ENCODE measurements at places on chromosomes 7 and 10.
A peak's percentile ranks its signal among the peaks of the same experiment; 100 is the strongest.

DNA sequence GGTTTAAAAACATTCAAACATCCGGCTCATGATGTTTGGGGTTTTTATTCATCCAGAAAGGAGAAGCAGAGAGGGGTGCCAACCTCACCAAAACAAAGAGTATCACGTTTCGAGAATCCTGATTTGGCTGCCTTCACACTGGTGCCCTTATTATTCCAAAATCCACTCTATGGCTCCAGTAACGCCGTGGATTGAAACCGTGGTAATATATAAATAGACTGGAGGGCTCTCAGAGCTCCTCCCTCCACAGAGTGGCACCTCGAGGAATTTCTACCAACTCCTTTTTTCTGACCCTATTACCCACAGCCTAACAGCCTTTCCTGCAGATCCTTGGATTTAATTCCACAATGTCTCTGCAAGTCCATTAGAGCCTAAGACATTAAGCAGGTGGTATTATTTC is 353.6 kb downstream of the CRPPA start:
- DNase-seq: peak; percentile 66

DNA sequence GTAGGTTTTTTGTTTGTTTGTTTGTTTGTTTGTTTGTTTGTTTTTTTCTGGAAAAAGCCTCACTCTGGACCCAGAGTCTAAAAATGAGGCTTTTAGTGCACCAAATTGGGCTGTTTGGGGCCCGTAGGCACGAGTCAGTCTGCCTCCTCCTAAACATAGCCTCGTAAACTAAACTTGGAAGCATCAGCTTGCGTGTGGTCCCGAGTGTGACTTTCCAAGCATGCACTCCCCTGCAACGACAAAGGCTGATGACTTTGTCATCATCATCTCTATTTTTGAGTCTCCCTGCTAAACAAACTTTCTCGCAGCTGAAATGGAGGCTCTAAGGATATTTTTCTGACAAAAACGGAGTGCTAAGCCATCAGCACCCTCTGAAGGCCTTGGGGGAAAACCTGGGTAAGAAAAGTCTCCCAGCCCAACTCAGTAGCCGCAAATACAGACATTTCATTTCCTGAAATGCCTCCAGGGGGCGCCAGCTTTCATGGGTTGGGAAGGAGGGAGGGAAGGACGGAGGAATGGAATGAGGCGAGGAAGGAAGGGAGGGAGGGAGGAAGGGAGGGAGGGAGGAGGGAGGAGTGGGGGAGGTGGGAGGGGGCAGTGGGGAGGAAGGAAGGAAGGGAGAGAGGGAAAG is 245.9 kb downstream of the KCNMA1 start:
- peak; percentile 45 for DNase-seq

DNA sequence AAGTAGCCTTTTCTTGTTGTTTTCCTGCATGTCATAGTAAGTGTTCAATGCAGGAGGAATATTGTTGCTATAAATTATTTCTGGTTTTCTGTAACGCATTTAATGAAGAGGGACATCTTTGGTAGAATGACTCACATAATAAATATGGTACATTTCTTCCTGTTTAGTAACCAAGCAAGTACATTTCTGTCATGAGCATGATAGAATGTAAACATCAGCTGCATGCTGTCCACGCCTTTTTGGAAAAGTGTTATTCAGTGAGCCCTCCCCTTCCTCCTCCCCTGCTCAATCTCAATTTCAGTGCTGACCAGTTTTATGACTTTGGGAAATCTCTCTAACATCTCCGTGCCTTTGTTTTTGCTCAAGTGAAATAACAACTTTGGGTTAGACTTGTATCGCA is 664.0 kb downstream of the XPNPEP1 start:
- DNase-seq: no peak

- DNase-seq: no peak
Observed at GRCh38 chr7:42100156-42100508, 136.9 kb downstream of the GLI3 start.

- no peak for DNase-seq
Observed at GRCh38 chr10:44066527-44067255, 318.2 kb downstream of the CXCL12 start.

DNA sequence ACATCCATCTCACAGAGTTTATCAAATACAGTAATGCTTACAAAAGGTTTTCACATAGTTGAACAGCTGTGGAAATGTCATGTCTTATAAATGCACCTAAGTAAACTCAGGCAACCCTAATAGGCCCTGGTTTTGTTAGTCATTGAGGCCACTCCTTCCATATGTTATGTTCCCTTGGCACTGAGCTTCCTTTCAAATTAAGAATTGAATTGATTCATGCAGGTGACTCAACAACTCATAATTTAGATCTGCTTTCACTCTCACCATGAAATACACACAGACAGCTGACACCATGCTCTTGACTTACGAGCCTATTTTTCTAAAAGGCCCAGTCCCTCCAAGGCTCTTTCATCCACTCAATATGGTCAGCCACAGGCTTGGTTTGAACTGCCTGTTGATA is 476.9 kb downstream of the KCNMA1 start:
- DNase-seq: peak; percentile 73

DNA sequence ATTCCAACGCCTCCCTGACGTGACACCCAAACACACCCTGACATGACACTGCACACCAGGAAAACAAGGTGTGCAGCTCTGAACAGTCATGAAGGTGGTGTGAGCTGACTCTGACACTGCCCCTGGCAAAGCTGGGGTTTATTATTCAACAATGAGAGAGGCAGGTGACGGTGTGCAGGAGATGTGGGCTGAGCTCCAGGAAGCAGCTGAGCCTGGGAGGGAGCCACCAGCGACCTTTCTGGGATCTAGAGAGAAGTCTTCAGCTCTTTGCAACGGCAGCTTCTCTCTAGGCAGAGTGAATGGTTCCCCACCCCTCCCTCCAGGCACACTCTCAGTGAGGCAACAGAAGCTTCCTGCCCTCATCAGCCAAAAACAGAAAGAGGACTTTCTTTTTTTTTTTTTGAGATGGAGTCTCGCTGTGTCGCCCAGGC is 65.6 kb downstream of the SH3PXD2A start:
- peak; percentile 28 for DNase-seq

GRCh38 chr7:47670729-47671128 is 88.8 kb upstream of the TNS3 start:
- no peak for DNase-seq

GRCh38 chr10:23754941-23755340 is 316.1 kb downstream of the OTUD1 start:
- no peak for DNase-seq

- no peak for DNase-seq
Observed at GRCh38 chr10:112208997-112209396, 25.4 kb upstream of the GPAM start.

DNA sequence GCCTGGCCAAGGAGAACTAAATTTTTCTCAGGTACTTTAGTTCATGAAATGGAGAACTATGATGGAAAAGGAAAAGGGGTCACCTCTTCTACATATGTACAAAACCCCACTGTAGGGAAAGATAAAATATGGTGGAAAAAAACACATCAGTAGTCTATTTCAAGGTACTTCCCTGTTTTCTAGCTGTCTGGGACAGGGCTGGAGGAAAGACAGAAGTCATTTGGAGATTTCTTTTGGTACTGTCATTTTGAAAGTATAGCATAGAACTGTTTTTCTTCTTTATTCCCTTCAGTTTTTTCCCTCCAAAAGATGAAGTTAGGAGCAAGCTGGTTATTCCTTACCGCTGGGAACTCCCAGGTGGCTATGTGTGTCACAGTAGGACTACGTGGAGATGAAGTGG is 196.1 kb downstream of the DOCK4 start:
- DNase-seq: no peak

DNA sequence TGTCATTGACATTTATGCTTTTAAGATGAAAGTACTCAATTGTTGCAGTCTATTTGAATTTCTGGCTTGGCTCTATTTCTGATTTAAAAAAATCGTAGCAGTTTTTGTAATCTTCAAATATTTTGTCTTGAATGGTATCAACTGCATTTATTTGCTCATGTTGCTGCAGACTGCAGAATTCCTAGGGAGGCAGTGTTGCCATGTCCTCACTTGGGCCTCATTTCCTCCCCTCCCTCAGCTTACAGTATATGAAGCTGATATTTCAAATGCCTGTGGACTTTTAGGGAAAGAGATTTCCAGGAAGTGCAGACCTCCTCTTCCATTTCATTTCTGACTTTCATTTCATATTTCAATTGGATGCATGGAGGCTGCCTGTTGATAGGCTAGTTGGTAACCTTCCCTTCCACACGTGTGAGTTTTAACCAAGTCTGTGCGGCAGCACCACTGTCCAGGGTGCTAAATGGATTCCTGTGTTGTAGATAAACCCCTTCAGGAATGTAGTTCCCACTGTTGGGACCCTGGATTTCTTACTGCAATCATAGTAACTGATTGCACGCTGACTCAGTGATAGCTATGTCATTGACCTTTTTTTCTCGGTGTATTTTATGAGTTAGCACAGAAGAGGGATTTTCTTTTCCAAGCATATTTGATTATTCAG is 17.5 kb downstream of the VPS50 start:
- no peak for DNase-seq

DNA sequence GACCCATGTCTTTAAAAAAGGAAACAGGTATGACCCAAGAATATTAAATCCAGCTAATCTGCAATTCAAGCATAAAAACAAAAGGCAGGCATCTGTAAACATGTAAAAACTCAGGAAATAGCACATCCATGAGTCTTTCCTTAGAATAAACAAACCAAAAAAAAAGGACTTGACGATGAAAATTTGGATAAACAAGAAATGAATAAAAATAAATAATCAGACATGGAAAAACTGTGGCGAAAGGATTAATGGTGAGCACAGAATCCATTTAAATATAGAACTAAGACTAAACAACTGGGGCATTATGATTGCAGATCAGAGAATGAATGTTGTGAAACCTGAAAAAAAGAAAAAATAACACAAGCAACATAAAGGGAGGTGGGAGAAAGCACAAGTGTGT is 170.1 kb downstream of the DOCK4 start:
- DNase-seq: no peak

DNA sequence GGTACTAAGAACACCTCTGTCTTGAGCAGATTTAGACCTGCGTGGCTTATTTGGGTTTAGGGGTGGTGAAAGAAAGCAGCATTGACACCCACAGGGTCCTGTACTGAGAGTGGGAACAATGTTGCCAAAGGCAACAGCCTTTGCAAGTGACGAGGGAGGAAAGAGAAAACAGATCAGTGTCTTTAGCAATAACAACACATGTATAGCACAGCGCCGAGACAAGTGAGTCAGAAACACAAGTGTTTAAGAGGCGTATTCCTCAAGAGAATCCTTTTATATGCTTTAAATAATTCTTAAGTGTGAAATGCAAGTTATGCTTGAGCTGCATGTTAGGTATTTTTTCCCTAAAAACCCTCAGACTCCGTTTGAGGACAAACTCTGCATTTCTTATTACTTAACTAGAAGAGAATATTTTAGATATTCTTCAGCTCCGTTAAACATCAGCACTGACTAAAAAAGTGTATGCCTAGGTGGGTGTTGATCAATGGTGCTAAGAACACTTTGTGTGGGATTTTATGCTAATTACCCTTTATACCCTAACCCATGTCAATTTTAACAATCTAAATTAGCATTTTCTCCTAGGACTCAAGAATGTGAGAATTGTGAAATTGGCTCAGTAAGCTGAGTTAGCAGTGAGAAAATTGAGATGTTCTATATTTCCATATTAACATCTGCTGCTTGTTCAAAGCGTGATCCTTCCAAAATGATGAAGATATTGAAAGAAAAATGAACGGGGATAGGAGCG is 1095.4 kb upstream of the CELF2 start:
- no peak for DNase-seq

Data from NCI-H2029 (cell line).